ENCODE measurements at places on chromosomes 7 and 10.

GRCh38 chr7:130242198-130243014, 24.3 kb upstream of the CPA2 start:
- no peak for DNase-seq

DNA sequence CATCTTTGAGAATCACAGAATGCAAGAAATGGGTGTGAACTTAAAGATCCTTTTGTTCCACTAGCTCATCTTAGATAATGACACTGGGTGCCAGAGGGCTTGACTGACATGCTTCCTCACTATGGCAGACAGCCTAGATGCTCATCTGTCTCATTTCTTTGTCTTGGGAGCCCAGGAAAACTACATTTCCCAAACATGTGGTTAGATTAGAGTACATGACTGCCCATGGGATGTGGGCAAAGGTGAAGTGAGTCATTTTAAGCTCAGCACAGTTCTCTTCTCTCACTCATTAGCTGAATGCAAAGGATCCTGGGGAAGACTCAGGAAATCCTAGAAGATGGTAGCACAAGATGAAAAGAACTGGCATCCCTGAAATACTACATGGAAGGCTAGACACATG, 32.5 kb upstream of the TBX20 start:
- no peak for DNase-seq

- no peak for DNase-seq
Observed at GRCh38 chr10:127998501-127999144, 91.7 kb downstream of the PTPRE start.

DNA sequence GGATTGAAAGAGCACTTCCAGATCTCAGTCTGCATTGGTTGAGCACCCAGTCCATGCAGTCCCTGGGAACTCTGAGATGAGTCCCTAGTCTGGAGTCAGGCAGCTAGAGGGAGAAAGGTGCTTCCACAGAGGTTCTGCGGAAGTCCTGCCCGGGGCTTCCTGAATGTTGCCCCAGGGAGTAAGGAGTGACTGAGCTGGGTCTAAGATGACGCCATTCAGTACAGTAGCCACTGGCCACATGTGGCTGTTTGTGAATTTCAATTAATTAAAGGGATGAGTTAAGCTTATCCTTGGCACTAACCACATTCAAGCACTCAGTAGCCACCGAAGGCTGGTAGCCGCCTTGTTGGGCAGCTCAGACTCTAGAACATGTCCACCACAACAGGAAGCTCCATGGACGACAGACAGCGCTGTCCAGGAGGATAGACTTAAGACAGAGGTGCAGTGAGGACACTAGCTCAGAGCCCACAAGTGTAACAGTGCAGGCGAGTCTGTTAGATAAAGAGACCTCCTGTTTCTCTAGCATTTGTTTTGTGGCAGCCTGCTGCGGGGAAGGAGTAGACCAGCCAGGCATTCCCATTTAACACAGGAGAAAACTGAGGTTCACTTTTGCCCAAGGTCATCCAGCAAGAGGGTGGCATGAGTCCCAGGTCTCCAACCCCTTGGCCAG, 101.6 kb upstream of the PPIF start:
- DNase-seq: no peak

- DNase-seq: no peak
Observed at GRCh38 chr10:26832960-26833359, 27.8 kb downstream of the ABI1 start.

DNA sequence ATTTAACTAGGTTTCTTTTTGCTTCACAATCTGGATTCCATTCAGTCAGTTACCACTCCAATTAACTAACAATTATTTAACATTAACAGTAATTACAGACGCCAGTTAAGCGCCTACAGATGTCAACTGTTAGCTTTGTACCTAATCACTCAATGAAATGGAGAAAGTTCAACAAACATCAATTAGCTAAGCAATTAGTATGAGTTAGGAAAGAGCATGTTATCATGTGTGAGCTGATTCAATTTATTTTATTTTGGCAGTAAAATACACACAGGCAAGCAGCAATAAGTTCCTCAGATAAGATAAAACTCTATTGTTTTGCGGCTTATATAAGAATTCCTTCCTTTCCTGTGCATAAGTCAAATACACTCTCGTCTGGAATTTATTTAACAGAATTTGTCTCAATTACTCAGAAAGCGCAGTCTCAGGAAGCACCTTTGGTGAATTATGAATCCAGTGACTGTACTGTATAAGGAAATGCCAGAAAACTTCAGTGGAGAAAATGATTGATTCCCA, 427.1 kb upstream of the GALNT17 start:
- no peak for DNase-seq

- DNase-seq: no peak
Observed at GRCh38 chr7:82438521-82438920, 5.1 kb downstream of the CACNA2D1 start.

GRCh38 chr10:15719899-15720634, at the start of gene ITGA8:
TSS of gene ITGA8 (minus strand) at chr10:15719922. CDS start at chr10:15719771, 151 bp downstream.
- DNase-seq: no peak

- peak; percentile 63 for DNase-seq
Observed at GRCh38 chr7:116525913-116526861, 1.4 kb downstream of the CAV1 start.

GRCh38 chr7:111735661-111736551, 173.6 kb upstream of the IMMP2L start:
- no peak for DNase-seq

DNA sequence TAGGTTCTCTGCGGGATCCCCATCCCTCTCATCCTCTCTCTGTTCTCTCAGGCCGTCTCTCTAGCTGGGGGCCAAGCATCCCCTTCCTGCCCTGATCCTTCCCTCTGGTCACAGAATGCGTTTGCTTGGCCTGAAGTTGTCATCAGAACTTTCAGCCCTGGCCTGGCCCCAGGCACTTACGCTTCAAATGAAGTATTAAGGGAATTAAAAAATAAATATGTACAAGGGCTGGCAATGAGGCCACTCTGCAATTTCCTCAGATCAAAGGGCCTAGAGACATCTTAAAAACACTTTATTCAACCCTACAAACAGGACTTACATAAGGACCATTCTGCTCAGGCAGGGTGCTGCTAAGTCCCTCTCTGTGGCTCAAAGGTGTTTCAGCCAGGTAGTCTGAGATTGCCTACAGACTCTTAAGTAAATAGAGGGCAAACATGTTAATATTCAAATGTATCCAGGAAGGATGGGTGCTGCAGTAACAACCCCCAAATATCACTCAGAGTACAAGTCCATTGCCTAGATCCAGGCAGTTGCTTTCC, 16.0 kb downstream of the SFTPD start:
- DNase-seq: no peak

- DNase-seq: peak; percentile 19
Observed at GRCh38 chr7:71770269-71770907, 638.4 kb downstream of the GALNT17 start.

GRCh38 chr10:99357691-99358090, 28.5 kb downstream of the CNNM1 start:
- DNase-seq: no peak

DNA sequence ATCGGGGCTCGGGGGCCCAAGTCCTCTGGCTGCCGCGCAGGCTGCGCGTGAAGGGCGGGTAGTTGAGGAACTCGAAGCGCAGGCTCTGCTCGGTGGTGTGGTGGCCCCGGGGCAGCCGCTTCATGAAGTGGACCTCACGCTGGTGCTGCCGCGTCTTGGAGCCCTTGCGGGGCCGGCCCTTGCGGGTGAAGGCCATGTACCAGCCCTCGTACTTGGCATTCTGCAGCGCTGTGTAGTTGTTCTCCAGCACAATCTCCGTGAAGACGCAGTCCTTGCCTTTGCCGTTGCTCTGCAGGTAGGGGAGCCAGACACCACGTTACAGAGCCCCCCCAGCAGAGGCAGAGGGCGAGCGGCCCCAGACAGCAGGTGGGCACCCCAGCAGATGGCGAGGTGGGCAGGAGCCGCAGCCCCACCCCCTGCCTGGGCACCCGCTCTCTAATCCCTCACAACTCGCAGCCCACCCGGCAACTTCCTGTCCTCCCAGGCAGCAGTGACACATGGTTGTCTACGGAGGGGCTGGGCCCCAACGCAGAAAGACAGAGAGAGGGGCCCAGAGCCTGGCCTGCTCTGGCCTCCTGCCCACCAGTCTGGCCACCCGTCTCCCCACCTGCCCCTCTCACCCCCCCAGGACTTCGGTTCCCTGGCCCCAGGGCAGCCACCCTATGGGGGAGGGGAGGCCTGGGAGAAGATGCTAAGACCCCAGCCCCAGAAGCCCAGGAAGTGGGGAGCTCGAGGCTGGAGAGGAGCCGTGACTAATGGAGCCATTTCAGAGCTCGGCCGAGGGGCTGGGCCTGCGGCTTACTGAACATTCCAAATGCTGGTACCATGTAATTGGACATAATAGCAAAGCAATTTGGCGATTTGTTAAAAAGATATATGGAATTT, 5.3 kb downstream of the FGF8 start:
- DNase-seq: no peak

Data from breast epithelium (tissue), 4 donors.